ENCODE measurements at places on chromosomes 16 and 17. TPM values are rescaled to one million over a fixed set of nuclear protein-coding genes. Genes with fewer than 3 reads are reported as not detected.

DNA sequence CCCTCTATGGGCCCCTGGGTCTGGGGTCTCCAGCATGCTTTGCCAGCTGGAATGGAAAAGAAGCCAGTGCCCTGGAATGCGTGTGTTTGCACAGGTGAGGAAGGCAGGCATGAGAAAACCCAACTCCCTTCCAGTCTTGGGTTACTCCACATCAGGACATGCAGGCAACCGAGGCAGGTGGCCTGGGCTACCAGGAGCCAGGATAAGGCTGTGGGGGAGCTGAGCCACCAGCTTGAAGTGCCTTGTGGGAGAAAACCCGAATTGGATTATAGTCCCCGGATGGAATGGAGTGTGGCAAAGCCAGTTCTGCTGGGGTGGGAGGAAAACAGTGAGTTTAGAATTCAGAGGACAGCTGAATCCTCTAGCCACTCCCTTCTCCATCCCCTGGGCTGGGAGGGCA, 7.2 kb downstream of the SRCIN1 start:
- DNase-seq = no peak

Gene HASPIN
- 0.69 TPM for total RNA-seq

- no peak for DNase-seq
Observed at GRCh38 chr16:9302072-9302471, 210.6 kb downstream of the HAPSTR1 start.

Gene KRTAP4-2
- total RNA-seq = not detected

Gene UQCRC2
- 165 TPM for total RNA-seq

Gene SHISA6
- total RNA-seq = 0.36 TPM

Gene DNAAF8
- 0.31 TPM for total RNA-seq

GRCh38 chr17:75738218-75738802, 17.1 kb downstream of the ITGB4 start:
- DNase-seq = no peak

Gene HSDL1
- total RNA-seq = 21.4 TPM

DNA sequence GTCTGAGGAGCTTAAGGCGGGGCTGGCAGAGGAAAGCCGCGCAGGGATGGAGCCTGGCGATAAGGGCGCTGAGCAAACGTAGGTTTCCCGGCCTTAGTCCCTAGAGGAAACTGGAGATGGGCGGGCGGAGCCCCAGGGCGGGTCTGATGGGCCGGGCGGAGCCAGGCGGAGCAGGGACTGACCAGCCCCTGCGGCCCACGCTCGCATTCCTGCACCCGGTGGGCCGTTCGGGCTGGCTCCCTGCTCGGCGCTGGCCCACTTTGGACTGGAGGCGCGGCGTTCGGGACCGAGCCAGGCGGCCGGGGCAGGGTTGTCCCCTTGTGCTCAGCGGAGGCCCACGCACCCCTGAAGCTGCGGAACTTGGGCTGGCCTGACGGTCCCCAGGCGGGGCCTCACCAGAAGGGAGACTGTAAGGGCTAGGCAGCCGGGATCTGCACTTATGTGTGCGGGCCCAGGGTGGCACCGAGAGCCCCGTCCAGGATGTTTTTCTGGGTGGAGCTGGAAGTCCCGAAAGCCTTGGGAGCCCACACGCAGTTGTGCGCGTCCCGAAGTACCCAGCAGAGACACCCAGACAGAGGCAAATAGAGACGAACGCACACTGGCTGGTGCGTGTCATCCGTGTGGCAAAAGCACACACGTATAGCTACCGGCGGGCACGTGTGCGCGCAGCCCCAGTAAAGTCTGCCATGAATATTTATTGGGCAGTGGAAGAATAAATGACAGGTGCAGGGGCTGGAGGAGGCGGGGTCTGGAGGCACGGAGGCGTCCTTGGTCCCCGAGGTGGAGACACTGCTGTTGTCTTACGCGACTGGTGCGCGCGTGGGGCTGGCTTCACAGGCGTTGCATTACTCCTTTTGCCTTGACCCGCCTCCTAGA, 1.4 kb downstream of the PYDC1 start:
- no peak for DNase-seq

- no peak for DNase-seq
Observed at GRCh38 chr17:37710344-37710886, 34.4 kb downstream of the HNF1B start.

- DNase-seq = no peak
Observed at GRCh38 chr16:79560318-79560717, 40.2 kb downstream of the MAF start.

GRCh38 chr17:70134042-70134441, 35.3 kb upstream of the KCNJ2 start:
- DNase-seq = no peak

GRCh38 chr17:41178341-41178740, 320 bp upstream of the KRTAP4-2 start:
- no peak for DNase-seq

Gene BCO1
- total RNA-seq = not detected

GRCh38 chr17:82235775-82236141, 6.9 kb downstream of the SLC16A3 start:
- DNase-seq = no peak

- DNase-seq = no peak
Observed at GRCh38 chr16:1895068-1895467, 23.1 kb upstream of the MEIOB start.

Gene OR1F1
- not detected for total RNA-seq

- no peak for DNase-seq
Observed at GRCh38 chr16:58236831-58237230, 38.9 kb upstream of the CSNK2A2 start.

All from omental fat pad (tissue), 4 donors.